CD4-positive, alpha-beta T cell treated with Interleukin-1 beta for 1 hour (primary cell): ENCODE measurements at places on chromosomes 4 and X.
A peak's percentile ranks its signal among the peaks of the same experiment; 100 is the strongest.

DNA sequence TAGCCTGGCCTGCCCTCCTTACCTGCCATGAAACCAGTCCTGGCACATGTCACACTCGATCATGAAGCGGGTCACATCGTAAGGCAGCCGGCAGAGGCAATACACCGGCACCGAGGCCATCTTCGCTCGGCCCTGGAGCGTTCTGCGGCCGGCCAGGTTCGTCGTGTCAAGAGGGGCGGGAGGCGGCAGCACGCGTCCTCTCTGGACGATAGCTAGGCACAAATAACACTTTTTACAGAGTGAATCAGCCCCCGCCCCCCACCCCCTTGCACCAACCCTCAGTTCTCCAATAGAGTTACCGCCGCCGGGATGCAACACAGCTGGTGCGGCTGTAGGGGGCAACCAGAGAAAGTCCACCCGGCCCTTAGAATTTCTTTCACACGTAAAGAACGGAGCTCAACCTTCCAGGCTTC lies 1.7 kb downstream of the PHF8 start:
- DNase-seq: peak; percentile 59

DNA sequence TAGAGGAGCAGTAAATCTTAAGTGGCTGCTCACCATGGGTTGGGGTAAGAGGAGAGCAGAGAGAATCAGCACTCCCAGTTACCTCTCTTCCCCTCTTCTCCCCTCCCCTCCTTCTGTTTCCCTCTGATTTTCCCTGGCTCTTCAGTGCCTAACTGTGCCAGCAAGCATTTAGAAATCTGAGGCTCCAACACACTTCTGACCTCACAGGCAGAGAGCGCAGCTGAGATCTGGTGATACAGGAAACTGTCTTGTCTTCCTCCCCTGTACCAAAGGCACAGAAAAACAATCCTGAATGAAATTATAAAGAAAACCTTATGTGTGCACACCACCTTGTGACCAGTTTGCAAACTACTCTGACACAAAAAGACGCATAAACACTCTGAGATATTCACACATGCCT lies 82.4 kb upstream of the SMIM10 start:
- no peak for DNase-seq

- DNase-seq: no peak
Observed at GRCh38 chr4:16931339-16932305, 33.2 kb upstream of the LDB2 start.

DNA sequence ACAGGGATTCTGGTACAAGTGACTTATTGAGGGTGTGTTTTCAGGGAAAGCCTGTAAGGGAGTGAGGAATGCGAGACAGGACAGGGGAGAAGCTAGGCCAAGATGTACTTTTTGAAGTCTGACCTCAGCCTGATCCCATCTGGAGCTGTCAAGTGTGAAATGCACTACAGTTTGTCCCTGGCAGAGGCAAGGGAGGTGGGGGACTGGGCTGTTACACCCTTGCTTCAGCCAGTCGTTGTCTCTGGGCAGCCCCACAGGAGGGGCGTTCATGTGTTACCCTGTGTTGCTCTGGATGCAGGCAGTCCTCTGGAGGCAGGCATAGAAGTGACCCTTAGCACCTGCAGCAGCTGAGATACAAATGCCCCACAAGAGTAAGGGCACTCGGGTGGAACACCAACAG lies 25.8 kb downstream of the PPEF1 start:
- DNase-seq: no peak

DNA sequence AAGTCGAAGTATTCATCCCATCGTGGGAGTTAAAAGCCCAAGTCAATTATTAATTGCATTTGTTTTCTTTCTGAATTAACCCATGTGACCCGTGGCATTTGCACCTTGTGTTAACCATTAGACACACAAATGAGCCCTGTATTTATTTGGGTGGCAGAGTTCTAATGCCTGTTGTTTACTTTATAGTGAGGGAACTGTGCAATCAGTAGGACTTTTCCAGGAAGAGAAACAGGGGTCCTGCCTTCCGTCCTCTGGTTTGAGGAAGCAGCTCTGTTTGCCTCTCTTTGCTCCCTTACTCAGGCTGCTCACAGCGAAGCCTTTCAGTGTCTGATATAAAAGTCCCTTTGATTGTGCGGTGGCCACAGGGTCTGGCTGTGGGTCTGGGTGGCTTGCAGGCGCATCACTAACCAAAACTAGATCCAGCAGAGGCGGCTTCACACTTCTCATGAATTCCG lies 263.6 kb downstream of the PTTG2 start:
- no peak for DNase-seq

- DNase-seq: no peak
Observed at GRCh38 chr4:138178566-138178965, 63.6 kb downstream of the SLC7A11 start.

- DNase-seq: no peak
Observed at GRCh38 chr4:8084712-8085490, 73.7 kb downstream of the ABLIM2 start.

GRCh38 chr4:26404743-26405206 lies 84.0 kb downstream of the RBPJ start:
- DNase-seq: no peak

GRCh38 chr4:67762086-67762485 lies 7.9 kb upstream of the GNRHR start:
- DNase-seq: no peak

- DNase-seq: no peak
Observed at GRCh38 chrX:20212486-20213089, 54.1 kb downstream of the RPS6KA3 start.

DNA sequence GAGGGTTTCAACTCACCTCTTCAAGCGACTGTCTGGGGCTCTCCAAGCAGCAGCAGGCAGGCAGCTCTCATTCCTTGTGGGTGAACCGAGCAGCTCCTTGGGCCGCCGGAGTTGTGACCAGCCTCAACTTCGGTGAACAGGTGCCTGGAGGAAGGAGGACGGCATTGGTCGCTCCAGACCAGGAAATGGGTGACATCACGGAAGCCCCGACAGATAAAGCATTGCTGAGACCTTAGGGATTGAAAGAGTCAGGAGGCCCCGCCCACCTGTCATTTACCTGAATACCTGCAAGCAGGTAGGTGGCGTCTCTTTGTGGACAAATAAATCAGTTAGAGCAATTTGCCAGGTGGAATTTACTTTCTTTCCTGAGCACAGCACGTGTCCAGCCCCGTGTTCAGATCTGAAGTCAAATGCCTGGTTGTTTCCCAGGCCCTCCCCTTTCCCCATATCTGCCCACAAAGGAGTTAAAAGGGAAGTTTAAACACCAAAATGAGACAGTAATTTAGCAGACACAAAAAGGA lies at the start of gene LNX1:
TSS of gene LNX1 (minus strand) at position 115 of the 521 bp plus-strand sequence. CDS start 17,484 bp downstream, outside the sequence.
- no peak for DNase-seq

GRCh38 chrX:10098270-10098713 lies 58.5 kb upstream of the CLCN4 start:
- DNase-seq: peak; percentile 69

DNA sequence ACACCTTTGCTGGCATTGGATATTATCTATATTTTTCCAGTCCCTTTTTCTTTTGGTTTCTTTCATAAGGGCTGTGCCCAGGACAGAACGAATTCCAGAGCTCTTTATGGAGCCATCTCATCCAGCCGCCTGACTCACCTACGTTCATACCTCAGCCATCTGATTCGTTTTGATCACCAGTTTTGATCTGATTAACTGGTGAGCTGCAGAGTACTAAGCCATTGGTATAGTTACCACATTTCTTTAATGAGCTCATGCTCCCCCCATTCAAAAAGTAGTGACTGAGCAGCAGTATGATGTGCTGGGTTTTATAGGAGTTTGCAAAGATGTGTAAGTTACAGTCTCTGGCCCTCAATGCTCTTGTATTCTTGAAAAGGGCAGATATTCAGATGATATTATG lies 43.0 kb upstream of the CDKN2AIP start:
- no peak for DNase-seq

DNA sequence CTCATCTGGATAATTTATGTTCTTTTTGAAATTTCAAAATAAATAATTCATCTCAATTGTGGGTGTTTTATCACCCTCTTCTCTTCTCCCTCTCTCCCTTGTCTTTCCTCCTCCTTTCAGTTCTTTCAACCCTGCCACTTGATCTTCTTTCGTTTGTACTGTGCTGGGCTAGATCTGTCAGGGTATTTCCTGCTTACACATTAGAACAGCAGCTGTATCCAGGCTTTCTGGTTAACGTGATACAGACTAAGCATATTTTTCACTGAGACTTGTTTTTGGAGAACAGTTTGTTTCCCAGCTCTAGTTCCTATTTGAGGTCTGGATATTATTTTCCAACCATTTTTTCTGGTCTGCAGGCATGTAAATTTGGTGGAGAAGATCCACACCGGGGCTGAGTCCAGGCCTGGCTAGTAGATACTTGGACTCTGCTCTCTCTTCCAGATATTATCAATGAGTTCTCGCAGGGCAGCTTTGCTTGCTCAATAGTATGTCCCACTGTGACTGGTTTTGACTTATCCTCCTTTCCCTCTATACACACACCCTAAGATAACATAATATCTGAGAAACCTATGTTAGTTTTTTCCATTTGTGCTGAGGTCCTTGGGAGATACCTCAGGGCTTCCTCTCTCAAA lies 1310.7 kb upstream of the TENM3 start:
- no peak for DNase-seq

DNA sequence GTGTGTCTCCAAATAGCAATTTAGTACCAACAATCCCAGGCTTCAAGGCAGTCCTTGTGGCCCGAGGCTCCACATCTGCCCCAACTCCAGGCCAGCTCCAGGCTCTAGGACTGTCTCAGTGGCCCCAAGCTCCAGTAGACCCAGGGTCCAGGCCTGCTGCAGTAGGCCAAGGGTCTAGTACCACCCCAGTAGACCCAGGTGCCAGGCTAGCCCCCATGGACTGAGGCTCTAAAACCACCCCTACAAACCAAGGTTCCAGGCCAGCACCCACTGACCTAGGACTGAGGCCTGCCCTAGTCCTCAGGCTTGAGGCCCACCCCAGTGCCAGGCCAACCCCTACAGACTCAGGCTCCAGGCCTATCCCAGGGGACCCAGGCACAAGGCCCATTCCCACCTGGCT lies 191.6 kb downstream of the DLG3 start:
- DNase-seq: no peak

DNA sequence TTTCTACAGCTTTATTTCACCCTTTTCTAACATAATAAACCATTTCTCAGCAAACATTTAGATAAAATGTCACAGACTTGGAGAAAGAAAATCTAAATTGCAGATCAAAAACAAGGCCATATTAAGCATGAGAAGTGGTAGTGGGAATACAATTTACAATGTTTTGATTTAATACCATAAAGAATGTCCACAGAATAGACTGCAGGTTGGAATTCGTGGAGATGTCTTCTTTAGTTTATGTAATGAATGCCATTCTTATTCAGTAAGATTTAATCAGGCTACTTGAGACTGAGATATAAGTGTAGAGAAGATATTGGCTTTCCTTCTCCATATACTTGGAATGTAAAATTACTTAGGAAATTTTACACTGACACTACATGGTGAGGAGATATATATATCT lies 91.9 kb upstream of the ZFP42 start:
- no peak for DNase-seq

GRCh38 chrX:154516656-154517100 lies 646 bp upstream of the FAM3A start:
- peak; percentile 31 for DNase-seq

GRCh38 chrX:107706309-107706708 lies 69.3 kb downstream of the TSC22D3 start:
- no peak for DNase-seq

GRCh38 chr4:176031922-176032321 lies 33.7 kb upstream of the WDR17 start:
- DNase-seq: no peak

- no peak for DNase-seq
Observed at GRCh38 chr4:112511803-112512118, 4.2 kb downstream of the NEUROG2 start.

- peak; percentile 69 for DNase-seq
Observed at GRCh38 chrX:123961268-123962005, at the start of gene STAG2. TSS of gene STAG2 (plus strand) at chrX:123961706. CDS start at chrX:124022628, 60,922 bp downstream.

DNA sequence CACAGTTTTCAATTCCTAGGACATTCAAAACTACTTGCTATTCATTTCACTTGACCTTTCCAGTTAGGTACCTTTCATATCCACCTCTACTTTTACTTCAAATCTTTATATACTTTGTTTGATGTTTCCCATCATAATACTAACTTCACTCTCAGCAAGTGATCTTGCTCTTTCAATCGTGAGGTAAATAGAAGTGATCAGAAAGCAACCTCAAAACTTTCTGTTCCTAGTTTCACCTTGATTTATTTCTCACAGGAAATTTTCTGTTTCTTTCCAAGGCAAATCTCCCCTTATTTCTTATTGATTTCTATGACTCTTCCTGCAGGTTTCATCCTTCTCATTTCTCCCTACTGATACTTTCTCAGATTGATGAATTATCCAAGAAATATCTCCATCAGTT lies 623.5 kb downstream of the FSTL5 start:
- no peak for DNase-seq

DNA sequence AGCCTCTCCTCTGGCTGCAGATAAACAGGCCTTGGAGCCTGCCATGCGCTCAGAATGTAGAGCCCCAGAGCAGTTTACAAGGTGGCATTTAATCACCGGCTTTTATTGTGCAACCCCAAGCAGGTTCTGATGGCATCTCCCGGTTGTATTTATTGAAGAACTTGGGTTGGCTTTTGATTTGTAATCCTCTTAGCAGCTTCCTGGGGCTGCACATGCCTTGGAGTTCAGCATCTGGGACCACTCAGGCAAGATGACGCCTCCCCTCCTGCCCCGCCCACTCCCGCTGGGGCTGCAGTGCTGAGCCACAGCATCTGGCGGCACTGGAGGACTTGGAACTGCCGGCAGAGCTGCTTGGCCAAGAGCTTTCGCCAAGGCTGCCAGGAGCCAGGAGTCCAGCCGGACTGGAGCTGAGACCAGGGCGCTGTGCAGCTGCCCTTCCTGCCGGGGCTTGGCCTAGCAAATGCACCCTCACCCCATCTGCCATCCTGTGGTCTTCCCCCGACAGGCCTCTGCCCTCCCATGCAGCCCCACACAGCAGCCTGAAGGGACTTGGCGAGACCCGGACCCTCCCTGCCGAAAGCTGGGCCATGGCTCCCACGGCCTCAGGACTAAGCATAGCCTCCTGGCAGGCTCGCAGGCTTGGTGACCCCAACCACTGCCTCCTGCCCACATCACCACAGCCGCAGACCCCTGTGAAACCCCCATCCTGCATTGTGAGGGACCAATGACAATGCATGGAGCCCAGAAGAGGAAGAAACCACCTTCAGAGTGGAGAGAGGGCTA lies 5.4 kb downstream of the HTRA3 start:
- DNase-seq: no peak

GRCh38 chr4:78629991-78630541 lies 78.5 kb downstream of the ANXA3 start:
- DNase-seq: no peak

- no peak for DNase-seq
Observed at GRCh38 chrX:154090731-154091130, 6.8 kb downstream of the MECP2 start.
